ENCODE measurements at places on chromosomes 6 and 20.
A peak's percentile ranks its signal among the peaks of the same experiment; 100 is the strongest.

- no peak for DNase-seq
Measured at GRCh38 chr6:6516666-6517458, 71.7 kb upstream of the LY86 start.

- no peak for DNase-seq
Measured at GRCh38 chr20:41424011-41424410, 57.4 kb upstream of the EMILIN3 start.

DNA sequence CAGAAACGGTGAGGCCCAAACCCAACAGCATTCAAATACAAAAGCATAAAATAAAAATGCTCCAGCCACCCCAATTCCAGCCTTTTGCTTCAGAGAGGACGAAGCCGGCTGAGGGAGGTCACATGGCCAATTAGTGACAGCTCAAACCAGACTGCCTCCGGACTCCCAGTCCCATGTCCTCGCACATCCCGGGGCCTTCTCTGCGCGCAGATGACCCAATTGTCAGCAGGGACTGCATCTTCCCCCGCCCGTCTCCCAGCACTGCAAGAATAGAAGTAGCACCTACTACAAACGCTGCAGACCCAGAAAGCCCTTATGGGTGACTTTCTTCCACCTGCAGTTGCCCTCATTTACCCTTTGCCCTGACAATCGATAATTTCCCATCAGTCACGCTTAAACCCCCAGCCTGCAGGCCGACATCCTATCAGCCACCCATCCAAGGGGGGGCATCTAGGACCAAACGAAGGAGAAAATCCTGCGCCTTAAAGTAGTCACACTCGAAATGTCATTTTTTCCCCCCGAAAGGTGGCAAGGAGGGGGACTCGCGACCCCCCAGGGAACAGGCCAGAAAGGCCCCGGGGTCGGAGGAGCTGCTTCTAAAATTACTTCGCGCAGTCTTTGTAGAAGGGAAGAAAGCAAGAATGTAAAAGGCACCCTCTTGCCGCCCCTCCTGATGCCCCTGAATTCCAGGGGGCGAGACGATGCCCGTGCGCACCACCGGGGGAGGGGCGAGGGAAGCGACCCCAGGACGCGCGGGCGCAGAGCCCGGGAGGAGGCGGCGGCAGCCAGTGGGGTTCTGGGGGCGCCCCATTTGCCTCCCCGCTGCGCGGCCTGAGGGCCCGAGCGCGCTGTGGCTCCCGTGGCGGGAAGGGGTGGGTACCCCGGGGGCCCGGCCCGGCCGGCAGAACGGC is 792 bp downstream of the SLC23A2 start:
- DNase-seq: peak; percentile 76

- peak; percentile 83 for DNase-seq
Measured at GRCh38 chr6:157770946-157771345, 52.1 kb upstream of the SNX9 start.

- DNase-seq: no peak
Measured at GRCh38 chr20:44900231-44900854, 9.5 kb upstream of the PABPC1L start.

GRCh38 chr6:144777249-144777648 is 492.1 kb downstream of the UTRN start:
- no peak for DNase-seq

DNA sequence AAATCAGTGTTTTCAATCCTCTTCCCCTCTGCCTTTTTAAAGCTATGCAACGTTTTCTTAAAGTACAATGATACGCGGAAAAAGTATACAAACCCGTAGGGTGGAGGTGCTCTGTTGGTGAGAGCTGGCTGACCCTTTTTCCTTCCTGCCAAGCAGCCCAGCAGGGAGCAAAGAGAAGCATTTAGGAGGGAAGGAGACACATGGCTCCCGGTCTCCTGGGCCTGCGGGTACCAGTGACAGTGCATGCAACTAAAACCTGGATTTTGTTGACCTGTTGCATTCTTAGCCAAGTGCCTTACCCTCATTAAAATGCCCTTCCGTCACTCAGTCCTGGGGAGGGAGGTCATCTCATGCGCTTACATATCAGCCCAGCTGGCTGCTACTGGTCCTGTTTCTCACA is 87.2 kb downstream of the SLX4IP start:
- DNase-seq: no peak

DNA sequence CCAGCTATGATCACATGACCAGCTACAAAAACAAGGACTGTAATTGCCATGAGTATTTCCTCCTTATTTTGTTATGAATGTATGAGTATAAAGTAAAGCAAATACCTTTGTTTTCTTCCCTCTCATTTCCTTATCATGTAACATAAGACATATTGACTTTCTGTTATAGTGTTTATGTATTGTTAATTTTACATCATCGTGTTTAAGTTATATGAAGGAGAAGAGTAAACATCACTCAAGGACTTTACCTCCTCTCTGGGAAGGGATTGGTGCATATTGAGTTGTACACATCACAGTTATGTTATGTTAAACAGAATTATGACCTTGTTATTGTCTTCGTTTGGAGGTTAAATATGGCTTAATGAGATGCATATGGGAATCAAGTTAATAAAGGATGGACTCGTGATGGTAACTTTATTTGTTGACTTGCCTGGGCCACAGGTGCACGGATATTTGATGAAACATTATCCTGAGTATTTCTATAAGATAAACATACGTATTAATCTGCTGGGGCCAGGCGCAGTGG is 57.3 kb upstream of the CNKSR3 start:
- no peak for DNase-seq

DNA sequence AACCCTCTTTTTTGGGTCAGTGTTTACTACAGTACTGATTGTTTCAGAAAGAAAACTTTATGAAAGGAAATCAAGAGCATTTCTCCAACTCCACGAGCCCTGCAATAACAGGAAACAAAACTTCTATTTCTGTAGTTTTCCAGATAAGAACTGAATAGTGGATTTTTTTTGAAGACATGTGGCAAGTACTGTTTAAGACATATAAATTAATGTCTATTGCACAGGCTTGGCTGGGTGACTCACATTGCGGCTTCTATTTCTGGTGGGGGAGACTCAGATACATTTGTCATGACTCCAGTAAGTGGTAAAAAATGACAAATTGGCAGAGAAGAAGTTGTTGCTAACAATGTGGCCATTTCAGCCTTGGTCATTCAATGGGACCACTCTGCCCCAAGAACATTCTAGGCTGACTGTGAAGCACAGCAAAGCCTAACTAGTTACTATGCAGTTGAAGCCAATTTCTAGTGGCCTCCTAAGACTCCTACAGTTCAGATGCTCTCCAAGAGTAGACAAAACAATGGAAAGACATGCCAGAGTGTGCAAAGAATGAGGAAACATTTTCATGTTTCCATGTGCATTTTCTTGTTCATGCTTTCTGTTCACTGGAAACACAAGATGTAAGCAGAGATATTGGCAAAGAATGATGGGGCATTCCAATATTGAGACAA is 200.9 kb downstream of the EDN1 start:
- peak; percentile 42 for DNase-seq

DNA sequence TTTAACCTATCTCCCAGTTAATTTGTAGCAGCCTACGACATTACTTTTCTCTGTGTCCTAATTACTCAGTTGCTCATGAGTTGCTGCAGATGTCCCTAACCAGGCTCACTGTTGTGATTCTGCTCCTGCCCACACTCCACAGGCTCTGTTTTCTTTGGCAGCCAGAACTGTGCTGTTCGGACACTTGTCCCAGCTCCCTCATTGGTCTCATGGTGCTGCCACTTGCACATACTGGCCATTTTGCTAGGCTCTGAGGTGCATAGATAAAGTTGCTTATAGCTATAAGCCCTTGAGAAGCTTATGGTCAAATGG is 55.0 kb downstream of the NOX3 start:
- DNase-seq: no peak

GRCh38 chr6:45477790-45478189 is 100.1 kb upstream of the SUPT3H start:
- DNase-seq: no peak

- DNase-seq: no peak
Measured at GRCh38 chr20:58619077-58619863, 31.8 kb upstream of the STX16 start.

GRCh38 chr6:142374965-142375733 is 73.3 kb downstream of the ADGRG6 start:
- no peak for DNase-seq

GRCh38 chr6:158121335-158121734 is 46.7 kb downstream of the SERAC1 start:
- DNase-seq: no peak

DNA sequence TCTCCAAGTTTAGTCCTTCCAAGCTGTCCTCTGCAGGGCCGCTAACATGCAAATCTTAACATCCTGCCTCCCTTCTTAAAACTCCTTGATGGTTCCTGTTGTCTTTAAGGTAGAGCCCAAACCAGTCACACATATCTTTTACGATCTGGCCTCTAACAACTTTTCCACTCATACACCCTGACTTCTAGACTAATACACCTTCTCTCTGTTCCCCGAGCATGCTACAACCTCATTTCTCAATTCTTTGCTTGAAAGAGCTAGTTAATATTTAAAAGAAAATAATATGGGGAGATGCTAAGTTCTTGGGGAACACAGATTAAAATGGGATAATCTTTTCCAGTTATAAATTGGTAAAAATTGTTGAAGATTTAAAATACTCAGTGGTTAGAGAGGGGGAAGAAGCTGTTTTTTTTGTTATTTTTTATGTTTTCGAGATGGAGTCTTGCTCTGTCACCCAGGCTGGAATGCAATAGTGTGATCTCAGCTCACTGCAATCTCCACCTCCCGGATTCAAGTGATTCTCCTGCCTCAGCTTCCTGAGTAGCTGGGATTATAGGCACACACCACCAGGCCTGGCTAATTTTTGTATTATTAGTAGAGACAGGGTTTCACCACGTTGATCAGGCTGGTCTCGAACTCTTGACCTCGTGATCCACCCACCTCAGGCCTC is 250.7 kb downstream of the MAFB start:
- DNase-seq: no peak

- no peak for DNase-seq
Measured at GRCh38 chr6:259901-260508, 32.3 kb upstream of the DUSP22 start.

All from RKO (cell line).